ENCODE measurements at places on chromosomes 7 and 10.

- no peak for DNase-seq
Measured at GRCh38 chr7:103921692-103922091, 67.8 kb downstream of the RELN start.

DNA sequence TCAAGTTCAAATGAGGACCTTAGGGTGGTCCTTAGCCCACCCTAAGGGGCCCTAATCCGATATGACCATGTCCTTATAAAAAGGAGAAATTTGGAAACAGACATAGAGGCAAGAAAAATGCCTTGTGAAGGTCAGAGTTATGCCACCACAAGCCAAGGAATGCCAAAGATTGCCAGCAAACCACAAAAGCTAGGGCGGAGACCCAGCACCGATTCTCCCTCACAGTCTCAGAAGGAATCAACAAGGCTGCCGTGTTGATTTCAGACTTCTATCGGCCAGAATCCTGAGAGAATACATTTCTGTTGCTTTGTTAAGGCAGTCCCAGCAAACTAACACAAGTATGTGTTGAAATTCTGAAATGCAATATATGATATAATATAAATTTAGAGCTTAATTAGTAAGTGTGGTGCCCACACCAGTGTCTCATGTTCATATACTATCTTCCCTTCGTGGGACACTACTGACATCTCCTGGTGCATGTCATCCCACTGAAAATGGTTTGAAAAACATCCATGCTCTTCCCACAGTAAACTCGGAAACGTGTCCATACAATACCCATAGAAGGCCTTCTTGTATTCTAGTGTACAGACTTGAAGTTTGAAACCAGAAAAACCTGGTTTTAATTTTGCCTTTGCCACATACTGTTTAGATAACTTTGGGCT, 349.0 kb downstream of the TNS3 start:
- DNase-seq = no peak

DNA sequence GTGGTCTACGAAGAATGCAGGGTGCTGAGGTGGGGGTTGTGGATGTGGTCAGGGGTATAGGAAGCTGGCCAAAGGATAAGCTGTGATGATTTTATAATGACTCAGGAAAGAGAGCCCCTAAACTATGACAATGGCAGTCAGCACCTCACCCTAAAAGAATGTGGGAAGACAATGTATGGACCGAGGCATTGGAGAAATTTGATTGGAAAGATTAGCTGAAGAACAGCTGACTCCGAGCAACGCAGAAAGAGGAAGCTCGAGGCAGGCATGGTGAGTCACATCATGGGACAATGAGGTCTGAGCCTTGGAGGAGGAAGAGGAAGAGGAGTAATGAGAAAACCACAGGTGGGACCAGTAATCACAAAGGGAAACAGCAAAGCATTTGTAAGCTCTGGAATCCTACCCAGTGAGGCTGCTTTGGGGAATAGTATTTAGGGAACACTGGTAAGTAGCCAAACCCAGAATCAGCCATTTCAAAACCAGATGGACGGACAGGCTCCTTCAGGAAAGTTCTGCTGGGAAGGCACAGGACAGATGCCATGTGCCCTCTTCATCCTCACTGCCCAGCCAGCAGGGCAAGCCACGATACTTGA, 295.4 kb downstream of the PRPF18 start:
- DNase-seq = no peak

DNA sequence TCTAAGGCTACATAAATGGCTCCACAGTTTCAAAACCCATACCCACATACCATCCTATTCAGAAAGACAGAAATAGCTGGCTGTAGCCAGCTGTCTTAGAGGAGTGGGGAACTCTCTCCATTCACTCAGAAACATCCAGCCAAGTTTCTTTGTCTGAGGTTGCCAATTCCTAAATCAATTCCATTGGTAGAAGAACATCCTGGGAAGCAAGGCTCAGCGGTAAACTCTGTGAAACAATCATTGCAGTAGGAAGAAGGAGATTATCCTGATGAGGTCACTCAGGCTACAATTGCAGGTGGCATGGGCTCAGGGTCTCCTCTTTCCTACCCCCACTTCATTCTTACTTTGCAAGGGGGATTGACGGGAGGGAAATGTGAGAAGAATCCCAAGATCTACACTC, 154.0 kb downstream of the ETV1 start:
- DNase-seq = no peak

- no peak for DNase-seq
Measured at GRCh38 chr10:116771101-116771958, 29.0 kb upstream of the HSPA12A start.

DNA sequence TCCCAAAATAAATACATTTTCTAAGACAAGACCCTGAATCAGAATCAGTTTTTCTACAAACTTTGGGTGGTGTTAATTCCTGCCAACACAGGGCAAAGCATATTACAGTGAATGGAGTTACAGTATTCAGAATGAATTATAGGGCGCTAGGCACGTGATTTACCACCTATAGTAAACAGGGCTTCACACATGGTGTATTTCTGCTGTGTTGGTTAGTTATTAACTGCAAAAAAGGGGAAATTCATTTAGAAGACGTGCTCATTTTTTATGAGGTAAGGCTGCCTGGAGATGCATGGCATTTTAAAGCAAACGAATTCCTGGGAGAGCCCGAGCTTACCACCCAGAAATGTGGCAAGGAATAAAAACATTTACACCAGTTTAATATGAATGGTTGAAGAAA, 393.8 kb downstream of the LRMDA start:
- no peak for DNase-seq

GRCh38 chr10:96222441-96222840, 48.9 kb downstream of the BLNK start:
- no peak for DNase-seq

DNA sequence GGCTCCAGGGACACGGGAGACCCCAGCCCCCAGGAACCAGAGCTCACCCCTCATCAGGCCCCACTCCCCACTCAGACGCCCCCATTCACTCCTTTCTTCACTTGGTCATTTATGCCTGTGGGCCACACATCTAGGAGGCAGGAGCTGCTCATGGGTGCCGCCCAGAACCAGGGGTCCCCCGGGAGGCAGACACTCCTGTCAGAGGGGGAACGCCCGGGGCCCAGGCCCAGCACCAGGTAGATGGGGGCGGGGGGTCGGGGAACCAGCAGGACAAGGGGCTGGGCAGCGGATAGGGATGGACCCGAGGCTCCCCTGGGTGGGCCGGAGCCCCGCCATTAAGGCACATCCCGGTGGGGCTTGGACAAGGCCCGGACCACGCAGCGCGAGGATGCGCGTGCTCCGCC, 11.8 kb downstream of the CALY start:
- DNase-seq = no peak

DNA sequence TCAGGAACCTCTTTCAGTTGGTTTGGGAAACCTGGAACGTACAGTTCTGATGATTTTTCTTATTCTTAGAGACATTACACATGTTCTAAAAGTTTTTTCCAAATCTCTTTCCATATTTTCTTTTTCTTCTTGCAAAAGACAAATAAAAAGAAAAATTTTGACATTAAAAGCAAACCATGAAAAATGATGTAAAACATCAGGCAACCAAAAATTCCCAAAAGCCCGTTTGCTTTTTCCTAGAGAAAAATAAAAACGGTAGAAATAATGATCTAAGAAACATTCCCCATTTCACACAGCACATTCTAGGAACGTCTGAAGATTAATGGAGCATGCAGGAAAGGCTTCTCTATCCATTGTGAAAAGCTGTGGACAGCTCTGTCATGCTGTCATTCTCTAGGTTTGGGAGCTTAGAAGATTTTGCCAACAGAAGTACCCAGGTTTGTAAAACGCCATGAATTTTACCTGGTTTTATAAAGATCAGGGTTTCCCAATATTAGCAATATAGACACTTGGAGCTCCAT, 11.2 kb upstream of the PRTFDC1 start:
- DNase-seq = no peak

DNA sequence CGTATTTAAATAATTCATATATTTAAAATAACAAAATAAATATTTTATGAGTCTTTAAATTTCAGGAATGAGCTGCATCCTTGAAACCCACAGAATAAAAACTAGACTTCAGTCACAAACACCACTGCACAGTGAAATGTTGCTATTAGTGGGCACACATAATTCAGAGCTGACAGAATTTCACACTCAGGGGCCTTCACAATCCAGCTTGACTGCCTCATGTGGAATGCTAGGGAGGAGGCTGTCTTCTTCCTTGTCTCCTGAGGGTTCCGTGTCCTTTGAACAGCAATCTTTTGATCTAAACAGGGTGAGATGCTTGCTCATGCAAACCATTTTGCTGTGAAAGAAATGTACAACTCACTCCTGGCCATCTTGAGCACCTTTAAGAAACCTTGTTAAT, 346.7 kb downstream of the CCSER2 start:
- no peak for DNase-seq
